ENCODE measurements at places on chromosomes 16 and 17. TPM values are rescaled to one million over a fixed set of nuclear protein-coding genes. Genes with fewer than 3 reads are reported as not detected.

Gene ITGAD
- total RNA-seq, result not detected

Gene ADAM11
- total RNA-seq, result 1.0 TPM

Gene PIEZO1
- total RNA-seq, result 174 TPM

Gene SSTR5
- total RNA-seq, result not detected

Gene MT1M
- total RNA-seq, result 1.2 TPM

Gene MYH4
- total RNA-seq, result not detected

Gene DLX3
- not detected for total RNA-seq

Gene SYCE1L
- total RNA-seq, result 4.1 TPM

Gene PLK1
- total RNA-seq, result 17.8 TPM

All from osteocyte (in vitro differentiated cells).